ENCODE measurements at places on chromosomes 7 and 10.

DNA sequence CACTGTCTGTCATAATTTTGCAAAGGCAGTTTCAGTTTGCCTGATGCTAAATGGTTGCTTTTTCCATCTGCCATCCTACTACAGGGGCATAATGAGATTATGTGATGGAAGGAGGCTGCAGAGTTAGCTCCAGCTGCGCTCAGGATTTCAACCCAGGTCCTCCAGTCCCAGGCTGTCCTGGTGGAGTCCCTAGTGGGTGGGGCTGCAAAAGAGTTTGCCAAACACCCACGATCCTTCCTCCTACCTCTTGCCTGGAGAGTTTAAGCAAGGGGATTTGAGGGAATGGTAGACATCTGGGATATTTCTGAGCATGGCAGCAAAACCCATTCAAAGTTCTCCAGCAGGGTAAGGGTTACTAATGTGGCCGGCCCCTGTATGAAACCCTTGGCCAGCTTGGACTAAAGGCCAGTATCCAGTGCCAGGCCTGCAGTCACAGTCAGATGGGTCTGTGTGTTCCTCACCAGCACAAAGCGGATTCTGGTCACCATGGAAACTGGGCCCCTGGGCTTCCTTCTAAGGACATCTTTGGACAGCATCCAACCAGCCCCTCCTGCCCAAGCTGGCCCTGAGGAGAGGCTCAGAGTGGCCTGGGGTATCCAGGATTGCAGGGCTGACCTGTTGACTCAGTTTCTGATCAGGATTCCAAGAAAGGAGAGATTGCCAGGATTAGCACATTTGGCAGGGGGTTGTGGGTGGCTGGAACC is 42.7 kb upstream of the CHST3 start:
- no peak for DNase-seq

GRCh38 chr7:118731854-118732253 is 507.4 kb downstream of the ANKRD7 start:
- no peak for DNase-seq

- DNase-seq = no peak
Observed at GRCh38 chr10:16953270-16953669, 136.0 kb upstream of the RSU1 start.

GRCh38 chr10:6009961-6010360 is 32.6 kb upstream of the IL15RA start:
- DNase-seq = no peak

- peak; percentile 48 for DNase-seq
Observed at GRCh38 chr10:110209926-110210673, 2.7 kb downstream of the MXI1 start.

DNA sequence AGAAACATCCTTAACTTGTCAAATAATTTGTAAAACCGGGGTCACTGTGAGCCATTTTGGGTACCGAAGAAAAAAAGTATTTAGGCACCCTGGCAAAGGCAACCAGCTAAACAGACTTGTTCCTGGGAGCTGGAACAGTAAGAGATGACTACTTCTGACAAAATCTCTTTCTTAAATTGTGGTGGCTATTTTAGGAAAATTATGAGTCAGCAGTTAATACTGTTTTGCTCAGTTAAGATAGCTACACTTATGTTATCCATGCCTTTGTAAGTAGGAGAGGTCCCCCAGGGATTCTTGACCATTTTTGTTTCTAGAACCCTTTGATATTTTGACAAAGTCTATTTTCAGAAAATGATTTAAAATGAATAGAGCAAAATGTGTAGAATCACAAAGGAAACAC is 68.7 kb downstream of the TAX1BP1 start:
- DNase-seq = no peak

GRCh38 chr7:78476851-78477405 is 678.4 kb downstream of the PHTF2 start:
- no peak for DNase-seq

DNA sequence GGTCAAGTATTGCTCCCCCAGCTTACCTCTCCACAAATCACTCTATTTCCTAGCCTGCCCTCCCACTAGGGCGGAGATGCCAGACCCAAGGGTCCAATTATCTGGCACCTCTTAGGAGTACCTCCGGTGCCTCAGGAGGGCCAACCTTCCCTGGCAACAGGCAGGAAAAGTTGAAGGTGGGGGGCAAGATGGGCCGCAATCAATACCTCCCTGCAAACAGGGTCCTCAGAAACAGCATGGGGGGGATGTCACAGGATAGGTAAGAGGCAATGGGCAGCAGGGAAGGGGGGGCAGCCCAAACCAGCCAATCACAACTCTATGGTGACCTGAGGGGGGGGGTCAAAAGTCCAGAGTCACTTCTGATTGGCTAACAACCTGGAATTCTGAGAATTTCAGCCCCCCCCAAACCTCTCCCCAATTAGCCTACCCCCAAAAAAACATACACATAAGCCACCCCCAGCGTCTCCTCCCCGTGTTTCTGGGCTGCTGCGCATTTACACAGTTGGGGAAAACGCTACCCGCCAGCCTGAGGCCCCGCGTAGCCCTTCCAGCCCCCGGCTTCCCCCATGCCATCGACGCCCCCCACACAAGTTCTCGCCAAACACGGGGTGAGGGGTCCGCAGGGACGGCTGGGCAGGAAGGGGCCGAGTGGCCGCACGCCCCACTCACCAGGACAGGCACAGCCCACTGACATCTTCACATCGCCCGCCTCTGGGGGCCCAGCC is 589 bp downstream of the LDB1 start:
- peak; percentile 38 for DNase-seq

GRCh38 chr7:100142461-100142860 is 6.3 kb upstream of the LAMTOR4 start:
- DNase-seq = no peak

Measured in activated T-cell treated with anti-CD3 and anti-CD28 coated beads for 48 hours (primary cell).